ENCODE measurements at places on chromosomes 5 and 9. TPM values are rescaled to one million over a fixed set of nuclear protein-coding genes. Genes with fewer than 3 reads are reported as not detected.

Gene PHF24
- total RNA-seq, result 0.26 TPM

Gene CCT5
- total RNA-seq, result 382 TPM

Gene FBN2
- total RNA-seq, result 49.0 TPM

DNA sequence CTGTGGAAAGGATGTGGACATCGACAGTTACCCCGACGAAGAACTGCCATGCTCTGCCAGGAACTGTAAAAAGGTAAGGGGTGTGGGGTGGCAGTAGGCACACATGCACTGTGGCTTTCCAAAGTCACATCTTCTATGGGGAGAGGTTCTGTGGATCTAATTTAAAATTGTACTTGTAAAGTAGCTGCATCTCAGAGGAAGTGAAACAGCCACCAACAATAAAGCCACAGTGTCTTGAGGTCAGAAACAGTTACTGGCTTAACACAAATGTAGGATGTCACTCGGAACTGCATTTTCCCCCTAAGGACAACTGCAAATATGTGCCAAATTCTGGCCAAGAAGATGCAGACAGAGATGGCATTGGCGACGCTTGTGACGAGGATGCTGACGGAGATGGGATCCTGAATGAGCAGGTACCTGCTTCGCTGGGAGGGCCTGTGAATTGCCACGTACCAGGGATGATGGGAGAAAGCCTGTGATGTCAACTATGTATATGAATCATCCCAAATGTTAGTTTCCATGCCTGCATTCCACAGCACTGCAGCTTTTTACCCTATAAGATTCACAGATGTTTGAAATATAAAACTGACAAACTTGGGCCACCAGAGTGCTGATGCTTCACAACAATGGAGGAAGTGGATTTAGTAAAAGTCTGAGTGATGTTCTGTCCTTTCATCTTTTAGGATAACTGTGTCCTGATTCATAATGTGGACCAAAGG lies 35.3 kb downstream of the THBS4 start:
- no peak for DNase-seq

GRCh38 chr5:174329738-174330137 lies 284.2 kb downstream of the NSG2 start:
- no peak for DNase-seq

- DNase-seq, result peak; percentile 28
These were observed 45.4 kb downstream of the HACD4 start for GRCh38 chr9:20985851-20986600.
